Bronchial smooth muscle cell (primary cell): ENCODE measurements at places on chromosomes 16 and 17. TPM values are rescaled to one million over a fixed set of nuclear protein-coding genes. Genes with fewer than 3 reads are reported as not detected.

The TP53TG3B gene
- not detected in 2 replicates for total RNA-seq

The CTF1 gene
- 0.94 and 4.3 TPM in 2 replicates for total RNA-seq

The TBC1D3B gene
- 2.6 and 3.2 TPM in 2 replicates for total RNA-seq

The SHISA9 gene
- total RNA-seq = not detected in 2 replicates

The RIPOR1 gene
- 21.6 and 35.9 TPM in 2 replicates for total RNA-seq

The RAB37 gene
- 0.16 and 0.60 TPM in 2 replicates for total RNA-seq

The CA7 gene
- total RNA-seq = not detected in 2 replicates

The SLC25A11 gene
- total RNA-seq = 46.7 and 67.4 TPM in 2 replicates

The C17orf78 gene
- total RNA-seq = not detected in 2 replicates

The LRRC75A gene
- total RNA-seq = 1.4 and 2.7 TPM in 2 replicates

The SRCIN1 gene
- total RNA-seq = not detected in 2 replicates

The C1QL1 gene
- 0.32 and 1.1 TPM in 2 replicates for total RNA-seq

The MRTFB gene
- total RNA-seq = 3.8 and 4.3 TPM in 2 replicates

The BRIP1 gene
- total RNA-seq = 1.7 and 2.0 TPM in 2 replicates

The RNF167 gene
- 13.3 and 16.9 TPM in 2 replicates for total RNA-seq

The USP36 gene
- 10.6 and 13.5 TPM in 2 replicates for total RNA-seq

The KRTAP4-3 gene
- not detected in 2 replicates for total RNA-seq

The ABCA6 gene
- total RNA-seq = 31.7 and 55.2 TPM in 2 replicates

The SLC35G6 gene
- not detected in 2 replicates for total RNA-seq

The SERPINF2 gene
- 0.17 TPM in 1 of 2 replicates, not detected in the other for total RNA-seq

The CTRB2 gene
- total RNA-seq = not detected in 2 replicates

The AARSD1 gene
- total RNA-seq = 27.6 and 29.8 TPM in 2 replicates

The ETV4 gene
- total RNA-seq = 0.17 and 0.63 TPM in 2 replicates

The KRT25 gene
- total RNA-seq = not detected in 2 replicates

The MYL4 gene
- not detected in 2 replicates for total RNA-seq

The DNAI2 gene
- not detected in 2 replicates for total RNA-seq

The PRSS22 gene
- total RNA-seq = not detected in 2 replicates

The XYLT1 gene
- total RNA-seq = 16.2 and 17.8 TPM in 2 replicates

The MNT gene
- total RNA-seq = 7.4 and 11.8 TPM in 2 replicates

The CHMP6 gene
- total RNA-seq = 9.8 and 12.0 TPM in 2 replicates

The OTOA gene
- total RNA-seq = under 0.01 and 0.09 TPM in 2 replicates

The NPIPB6 gene
- 0.47 and 0.94 TPM in 2 replicates for total RNA-seq

The CIAO2B gene
- total RNA-seq = 154 and 205 TPM in 2 replicates

The ASIC2 gene
- under 0.01 and 0.09 TPM in 2 replicates for total RNA-seq

The MYOCD gene
- 0.32 TPM in 1 of 2 replicates, not detected in the other for total RNA-seq

The CDRT15L2 gene
- not detected in 2 replicates for total RNA-seq

The DLX3 gene
- total RNA-seq = not detected in 2 replicates

The FZD2 gene
- 17.2 and 18.1 TPM in 2 replicates for total RNA-seq
